Activated naive CD8-positive, alpha-beta T cell treated with anti-CD3 and anti-CD28 coated beads, Interleukin-2, amount 10 ng/mL, durations not matched to agents 7 days and 5 days (primary cell): ENCODE measurements at places on chromosomes 2 and 18. TPM values are rescaled to one million over a fixed set of nuclear protein-coding genes. Genes with fewer than 3 reads are reported as not detected.

The SCG2 gene
- total RNA-seq = not detected

The CFAP221 gene
- not detected for total RNA-seq

DNA sequence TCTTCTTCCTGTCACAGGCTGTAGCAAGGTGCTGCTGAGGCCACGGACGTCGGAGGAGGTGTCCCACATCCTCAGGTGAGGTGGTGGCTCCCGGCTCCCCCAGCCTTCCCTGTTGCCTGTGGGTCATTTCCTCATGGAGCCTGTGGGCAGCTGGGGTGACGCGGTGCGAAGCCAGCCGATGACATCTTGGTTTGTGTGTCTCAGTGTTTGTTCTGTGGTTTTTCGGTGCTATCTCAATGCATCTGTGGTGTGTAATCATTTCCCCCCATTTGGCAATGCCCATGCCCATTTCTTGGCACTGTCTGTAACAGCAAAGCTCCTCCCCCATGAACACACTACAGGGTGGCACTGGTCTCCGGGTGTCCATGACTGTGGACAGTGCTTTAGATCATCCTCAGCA is 6.6 kb downstream of the D2HGDH start:
- DNase-seq = peak; percentile 50
- H3K4me1 ChIP-seq = peaks cover 30% of the 10 kb centered on the region
- H3K27me3 ChIP-seq = no peaks in the 10 kb centered on the region
- peak overlapping the region; percentile 11 for H3K27ac ChIP-seq
- H3K36me3 ChIP-seq = peaks cover 23% of the 10 kb centered on the region

- no peak for DNase-seq
- H3K36me3 ChIP-seq = no peaks in the 10 kb centered on the region
- no peaks in the 10 kb centered on the region for H3K27me3 ChIP-seq
- H3K4me3 ChIP-seq = no peak overlapping the region
Measured at GRCh38 chr18:73774811-73775509, 372.7 kb downstream of the FBXO15 start.

DNA sequence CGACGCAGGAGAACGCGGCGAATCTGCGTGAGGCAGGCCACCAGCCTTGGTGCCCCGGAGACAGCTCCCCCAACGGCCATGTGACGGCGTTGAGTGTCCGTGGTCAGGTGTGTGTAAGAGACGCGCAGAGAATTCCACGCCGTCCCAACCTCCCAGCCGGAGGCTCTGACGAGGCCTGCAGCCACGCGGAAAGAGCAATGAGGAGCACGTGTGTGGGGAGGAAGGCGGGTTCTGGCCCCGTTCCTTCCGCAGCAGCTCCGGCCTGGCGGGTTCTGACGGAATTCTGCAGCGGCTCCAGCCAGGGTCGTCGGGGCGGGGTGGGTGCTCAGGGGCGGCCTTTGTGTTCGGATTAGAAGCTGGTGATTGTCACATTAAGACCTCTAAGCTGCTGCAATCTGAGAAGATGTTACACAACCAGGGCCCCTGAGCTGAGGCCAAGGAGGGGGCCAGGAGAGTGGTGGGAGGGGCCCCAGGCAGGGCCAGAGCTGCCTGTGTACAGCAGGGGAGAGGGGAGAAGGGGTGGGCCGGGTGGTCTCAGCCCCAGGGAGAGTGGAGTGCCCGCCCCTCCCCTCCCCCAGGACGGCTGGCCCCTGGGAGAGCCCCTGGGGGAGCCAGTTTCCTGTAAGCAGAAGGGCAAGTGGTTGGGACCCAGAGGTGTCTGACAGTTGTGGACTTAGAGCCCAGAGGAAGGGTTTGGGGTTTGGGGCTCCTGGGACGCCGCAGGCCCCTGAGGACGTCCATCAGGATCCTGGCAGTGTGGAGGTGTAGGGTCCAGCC is 5.1 kb upstream of the GAL3ST2 start:
- H3K36me3 ChIP-seq = no peaks in the 10 kb centered on the region
- DNase-seq = peak; percentile 32
- peak overlapping the region; percentile 82 for H3K27ac ChIP-seq
- peaks cover 5% of the 10 kb centered on the region for H3K4me1 ChIP-seq
- no peaks in the 10 kb centered on the region for H3K27me3 ChIP-seq
- peak overlapping the region; percentile 65 for H3K4me3 ChIP-seq

DNA sequence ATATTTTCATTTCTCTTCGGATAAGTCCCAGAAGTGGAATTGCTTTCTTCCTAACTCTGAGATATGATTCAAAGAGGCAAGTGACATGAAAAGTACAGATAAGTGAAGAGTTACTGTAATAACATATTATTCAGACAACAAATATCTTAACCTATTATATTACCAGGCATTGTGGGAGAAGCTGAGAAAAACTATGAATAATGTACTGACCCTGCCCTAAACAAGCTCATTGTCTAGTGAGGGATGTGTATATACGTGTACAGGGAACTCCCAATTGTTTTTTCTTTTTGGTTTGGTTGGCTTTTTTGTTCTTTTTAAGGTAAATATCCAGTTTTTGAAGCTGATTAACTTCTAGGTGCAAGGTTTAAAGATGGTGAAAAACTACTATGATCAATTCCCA is 26.5 kb downstream of the NCKAP1 start:
- H3K27ac ChIP-seq = no peak overlapping the region
- H3K4me3 ChIP-seq = no peak overlapping the region
- H3K4me1 ChIP-seq = no peaks in the 10 kb centered on the region

- peaks cover 50% of the 10 kb centered on the region for H3K27me3 ChIP-seq
- H3K27ac ChIP-seq = no peak overlapping the region
- DNase-seq = peak; percentile 71
Measured at GRCh38 chr18:45837283-45838070, 12.0 kb downstream of the SIGLEC15 start.

The ALPI gene
- total RNA-seq = not detected

The TMEM150A gene
- total RNA-seq = 5.3 TPM

GRCh38 chr2:138244501-138244925 is 257.1 kb upstream of the SPOPL start:
- H3K36me3 ChIP-seq = no peaks in the 10 kb centered on the region
- DNase-seq = no peak
- no peaks in the 10 kb centered on the region for H3K27me3 ChIP-seq
- no peak overlapping the region for H3K27ac ChIP-seq
- H3K4me1 ChIP-seq = no peaks in the 10 kb centered on the region

DNA sequence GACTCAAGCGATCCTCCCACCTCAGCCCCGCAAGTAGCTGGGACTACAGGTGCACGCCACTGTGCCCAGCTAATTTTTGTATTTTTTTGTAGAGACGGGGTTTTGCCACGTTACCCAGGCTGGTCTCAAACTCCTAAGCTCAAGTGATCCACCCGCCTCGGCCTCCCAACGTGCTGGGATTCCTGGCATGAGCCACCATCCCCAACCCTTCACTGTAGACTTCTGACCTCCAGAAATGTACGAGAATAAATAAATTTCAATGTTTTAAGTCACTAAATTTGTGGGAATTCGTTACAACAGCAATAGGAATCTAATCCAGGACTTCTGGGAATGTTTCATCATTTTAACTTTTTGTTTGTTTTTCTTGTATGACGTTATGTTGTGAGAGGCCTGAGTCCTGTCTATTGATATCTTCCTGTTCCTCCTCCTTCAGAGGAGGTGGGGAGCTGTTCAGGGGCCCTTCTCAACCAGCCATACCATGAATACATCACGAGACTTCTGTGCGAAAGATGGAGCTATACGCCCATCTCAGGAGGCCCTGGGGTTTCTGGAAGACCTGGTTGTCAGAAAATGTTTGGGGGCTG is 40.0 kb downstream of the TEX44 start:
- peaks cover 8% of the 10 kb centered on the region for H3K4me1 ChIP-seq
- H3K4me3 ChIP-seq = no peak overlapping the region
- no peaks in the 10 kb centered on the region for H3K27me3 ChIP-seq
- no peaks in the 10 kb centered on the region for H3K36me3 ChIP-seq
- DNase-seq = no peak

The IL36A gene
- total RNA-seq = not detected

- DNase-seq = no peak
- H3K27ac ChIP-seq = no peak overlapping the region
- no peaks in the 10 kb centered on the region for H3K27me3 ChIP-seq
- H3K4me3 ChIP-seq = no peak overlapping the region
Measured at GRCh38 chr2:176999301-176999700, 213.3 kb upstream of the HNRNPA3 start.

DNA sequence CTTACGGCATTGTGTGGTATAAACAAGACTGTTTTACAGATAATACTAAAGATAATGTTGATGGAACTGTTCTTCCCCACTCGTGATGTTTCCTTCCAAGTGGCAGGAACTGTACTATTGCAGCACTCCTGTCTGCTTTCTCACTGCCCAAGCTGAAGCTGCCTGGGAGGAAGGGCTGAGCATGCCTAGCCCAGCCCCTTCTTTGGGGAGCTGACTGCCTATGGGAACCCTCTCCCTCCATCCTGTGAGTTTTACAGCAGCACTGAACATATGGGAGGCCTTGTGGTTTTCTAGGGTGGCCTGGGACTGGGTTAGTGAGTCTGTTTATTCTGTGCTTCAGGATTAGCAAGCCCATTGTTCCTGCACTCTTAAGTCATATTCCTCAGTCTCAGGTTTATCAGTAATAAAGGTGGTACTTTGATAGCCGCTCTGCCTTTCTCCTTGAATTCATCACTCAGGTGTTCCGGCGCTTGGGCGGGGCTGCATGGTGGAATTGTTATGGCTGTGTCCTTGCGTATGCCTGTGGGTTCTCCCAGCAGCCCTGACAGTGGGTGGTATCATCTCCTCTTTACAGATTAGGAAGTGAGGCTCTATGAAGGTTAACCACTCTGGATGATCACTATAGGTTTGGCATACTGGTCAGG is 379.7 kb downstream of the PTPRM start:
- H3K27ac ChIP-seq = no peak overlapping the region
- H3K4me3 ChIP-seq = no peak overlapping the region
- no peaks in the 10 kb centered on the region for H3K4me1 ChIP-seq
- no peaks in the 10 kb centered on the region for H3K27me3 ChIP-seq

- no peaks in the 10 kb centered on the region for H3K36me3 ChIP-seq
- H3K27me3 ChIP-seq = no peaks in the 10 kb centered on the region
- no peak overlapping the region for H3K4me3 ChIP-seq
- no peaks in the 10 kb centered on the region for H3K4me1 ChIP-seq
- H3K27ac ChIP-seq = no peak overlapping the region
Measured at GRCh38 chr2:133414486-133415209, 153.6 kb downstream of the NCKAP5 start.

DNA sequence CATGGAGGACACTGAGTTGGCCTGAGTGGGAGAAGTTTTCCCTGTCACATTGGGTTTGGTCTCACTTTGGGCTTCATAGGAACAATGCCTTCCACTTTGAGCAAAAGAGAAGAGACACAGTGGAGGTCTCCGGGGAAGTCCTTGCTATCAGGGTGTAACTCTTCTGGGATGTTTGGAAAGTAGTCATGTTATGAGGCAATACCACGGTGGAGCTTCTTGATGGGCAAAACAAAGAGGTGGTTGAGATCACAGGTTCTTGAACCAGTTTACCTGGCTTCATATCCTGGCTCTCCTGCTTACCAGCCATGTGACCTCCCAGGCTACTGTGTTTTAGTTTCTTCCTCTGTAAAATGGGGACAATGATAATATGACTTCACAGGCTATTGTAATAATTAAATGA is 478.6 kb downstream of the SLC4A3 start:
- H3K4me3 ChIP-seq = no peak overlapping the region
- peaks cover 2% of the 10 kb centered on the region for H3K27me3 ChIP-seq
- no peaks in the 10 kb centered on the region for H3K36me3 ChIP-seq
- H3K27ac ChIP-seq = no peak overlapping the region

The TTC39C gene
- 84.0 TPM for total RNA-seq

The TMEM163 gene
- total RNA-seq = 0.19 TPM

DNA sequence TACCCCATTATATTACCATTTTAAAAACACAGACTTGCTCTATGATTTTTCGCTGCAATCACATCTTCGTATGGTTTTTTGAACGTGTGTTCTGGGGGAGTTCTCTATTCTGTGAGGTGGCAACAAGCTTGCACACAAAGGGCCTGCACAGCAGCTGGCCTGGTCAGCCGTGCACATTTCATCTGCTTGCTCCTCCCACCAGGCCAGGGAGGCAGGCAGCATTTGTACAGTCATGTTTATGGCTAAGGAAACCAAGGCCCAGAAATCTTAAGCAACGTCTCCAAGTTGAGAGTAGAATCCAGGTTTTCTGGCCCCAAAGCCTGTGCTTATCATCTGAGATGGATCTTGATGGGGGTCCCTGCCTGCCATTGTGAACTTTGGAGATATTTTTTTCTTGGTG is 106.4 kb upstream of the SMIM21 start:
- H3K4me3 ChIP-seq = no peak overlapping the region
- H3K27me3 ChIP-seq = peaks cover 3% of the 10 kb centered on the region
- no peak overlapping the region for H3K27ac ChIP-seq
- no peak for DNase-seq
- H3K4me1 ChIP-seq = no peaks in the 10 kb centered on the region
- H3K36me3 ChIP-seq = no peaks in the 10 kb centered on the region

The EPB41L3 gene
- total RNA-seq = 1.9 TPM

GRCh38 chr2:122041455-122041854 is 286.0 kb downstream of the TSN start:
- no peaks in the 10 kb centered on the region for H3K27me3 ChIP-seq
- H3K27ac ChIP-seq = no peak overlapping the region
- H3K36me3 ChIP-seq = no peaks in the 10 kb centered on the region
- no peak overlapping the region for H3K4me3 ChIP-seq
- H3K4me1 ChIP-seq = no peaks in the 10 kb centered on the region

The DTNB gene
- total RNA-seq = 38.3 TPM

The MEIS1 gene
- not detected for total RNA-seq

DNA sequence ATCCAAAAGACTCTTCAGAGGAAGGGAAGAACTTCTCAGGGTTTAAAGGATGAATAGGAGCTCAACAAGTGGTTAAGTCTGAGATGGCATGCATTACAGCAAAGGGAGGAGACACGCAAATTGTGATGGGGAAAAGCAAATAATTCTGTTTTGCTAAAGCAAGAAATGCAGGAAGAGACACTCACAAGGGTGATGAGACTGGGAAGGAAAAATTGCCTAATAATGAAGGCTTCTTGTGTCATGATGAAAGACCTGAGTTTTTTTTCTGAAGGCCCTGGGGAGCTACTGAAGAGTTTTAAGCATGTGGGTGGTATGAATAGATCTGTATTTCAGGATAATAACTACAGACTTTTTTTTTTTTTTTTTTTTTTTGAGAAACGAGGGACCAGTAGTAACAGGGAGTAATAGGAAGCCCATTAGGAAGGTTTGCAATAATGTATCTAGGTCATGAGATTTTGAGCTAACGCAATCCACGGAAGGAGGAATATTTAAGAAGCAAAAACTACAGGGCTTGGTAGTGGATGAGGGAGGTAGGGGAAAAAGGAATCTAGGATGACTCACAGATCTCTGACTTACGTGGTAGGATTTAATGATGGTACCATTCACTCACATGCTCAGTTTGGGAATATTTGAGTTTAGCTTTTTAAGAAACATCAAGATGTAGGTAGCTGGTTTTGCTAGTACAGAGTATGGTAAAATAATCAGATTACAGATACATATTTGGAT is 16.0 kb upstream of the SERPINB3 start:
- H3K27me3 ChIP-seq = peaks cover 2% of the 10 kb centered on the region
- no peaks in the 10 kb centered on the region for H3K36me3 ChIP-seq
- H3K27ac ChIP-seq = no peak overlapping the region
